ENCODE measurements at places on chromosomes 3 and 15.

GRCh38 chr15:36756707-36757106 lies 177.3 kb downstream of the CDIN1 start:
- DNase-seq = no peak

DNA sequence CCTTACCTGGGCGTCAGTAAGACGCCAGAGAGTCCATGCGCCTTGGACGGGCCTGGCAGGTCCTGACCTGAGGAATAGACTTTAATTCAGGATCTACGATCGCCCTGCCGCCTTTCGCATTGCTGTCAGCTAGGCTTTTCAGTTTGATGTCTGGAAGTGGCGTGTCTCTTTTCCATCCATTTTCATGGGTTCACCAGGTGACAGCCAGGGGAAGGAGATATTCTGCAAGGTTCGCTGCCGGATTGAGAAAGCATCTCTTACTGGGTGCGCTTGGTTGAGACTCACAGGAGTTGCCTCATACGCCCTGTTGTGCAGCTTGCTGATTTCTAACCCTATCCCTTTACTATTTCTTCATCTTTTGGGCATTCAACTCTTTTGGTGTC lies 7.4 kb downstream of the EPHA3 start:
- DNase-seq = no peak

GRCh38 chr3:110419601-110420000 lies 652.0 kb upstream of the NECTIN3 start:
- DNase-seq = no peak

DNA sequence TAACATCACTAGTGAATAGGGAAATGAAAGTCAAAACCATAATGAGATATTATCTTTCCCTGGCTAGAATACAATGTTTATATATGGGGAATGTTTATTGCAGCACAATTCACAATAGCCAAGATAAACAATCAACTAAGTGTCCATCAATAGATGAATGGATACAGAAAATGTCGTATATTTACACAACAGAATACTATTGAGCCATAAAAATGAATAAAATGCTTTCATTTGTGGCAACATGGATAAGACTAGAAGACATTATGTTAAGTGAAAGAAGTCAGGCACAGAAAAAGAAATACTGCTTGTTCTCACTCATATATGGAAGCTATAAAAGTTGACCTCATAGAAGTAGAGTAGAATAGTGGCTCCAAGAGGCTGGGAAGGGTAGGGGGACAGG lies 65.2 kb downstream of the SLC9C1 start:
- DNase-seq = no peak

GRCh38 chr15:56770173-56770572 lies 36.9 kb upstream of the ZNF280D start:
- DNase-seq = no peak

GRCh38 chr15:40354408-40355171 lies 3.4 kb upstream of the DISP2 start:
- no peak for DNase-seq

GRCh38 chr3:186152361-186152798 lies 43.5 kb upstream of the ETV5 start:
- DNase-seq = no peak

GRCh38 chr3:9147215-9147895 lies 102.1 kb downstream of the SRGAP3 start:
- no peak for DNase-seq

GRCh38 chr3:123884203-123884831 lies at the start of gene MYLK:
TSS of gene MYLK (minus strand) at chr3:123884332. CDS start at chr3:123793841, 90,491 bp downstream.
- DNase-seq = peak; percentile 15

- DNase-seq = no peak
Observed at GRCh38 chr3:123390865-123391600, 57.9 kb downstream of the ADCY5 start.

GRCh38 chr15:98718426-98719136 lies 70.2 kb downstream of the IGF1R start:
- DNase-seq = no peak

DNA sequence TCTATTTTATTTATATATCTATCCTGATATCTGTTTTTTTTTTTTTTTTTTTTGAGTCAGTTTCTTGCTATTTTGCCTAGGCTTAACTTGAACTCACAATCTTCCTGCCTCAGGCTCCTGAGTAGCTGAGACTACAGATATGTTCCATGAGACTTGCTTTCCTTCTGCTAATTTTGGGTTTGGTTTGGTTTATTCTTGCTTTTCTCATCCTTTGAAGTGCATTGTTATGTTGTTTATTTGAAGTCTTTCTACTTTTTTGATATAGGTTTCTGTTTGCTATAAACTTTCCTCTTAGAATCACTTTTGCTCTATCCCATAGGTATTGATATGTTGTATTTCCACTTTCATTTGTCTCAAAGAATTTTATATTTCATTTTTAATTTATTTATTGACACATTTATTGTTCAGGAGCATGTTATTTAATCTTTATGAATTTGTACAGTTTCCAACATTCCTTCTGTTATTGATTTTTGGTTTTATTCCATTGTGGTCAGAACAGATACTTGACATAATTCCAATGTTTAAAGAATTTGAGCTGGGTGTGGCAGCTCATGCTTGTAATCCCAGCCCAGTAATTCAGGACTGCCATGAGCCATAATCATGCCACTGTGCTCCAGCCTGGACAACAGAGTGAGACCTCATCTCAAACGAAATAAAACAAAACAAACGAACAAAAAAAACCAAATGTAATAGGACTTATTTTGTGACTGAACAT lies 62.3 kb upstream of the PLSCR4 start:
- DNase-seq = no peak

- DNase-seq = no peak
Observed at GRCh38 chr3:43468133-43468532, 153.7 kb downstream of the ANO10 start.

DNA sequence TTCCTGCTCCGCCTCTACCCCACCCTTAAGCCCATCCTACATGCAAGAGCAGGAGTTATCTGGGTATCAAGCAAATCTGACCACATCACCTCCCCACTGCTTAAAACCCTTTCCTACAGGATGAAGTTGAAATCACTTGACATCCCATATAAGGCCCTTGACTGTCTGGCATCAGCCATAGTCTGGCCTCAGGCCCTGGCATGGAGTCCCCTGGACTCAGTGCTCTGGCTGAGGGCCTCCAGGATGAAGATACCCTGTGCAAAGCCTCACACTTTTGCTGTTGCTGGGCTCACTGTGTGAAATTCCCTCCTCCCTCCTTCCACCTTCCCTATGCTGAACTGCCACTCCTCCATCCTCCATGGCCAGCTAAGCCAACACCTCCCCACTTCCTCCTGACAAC lies 65.2 kb upstream of the GLCE start:
- DNase-seq = no peak

GRCh38 chr3:128468791-128469527 lies 2.3 kb upstream of the DNAJB8 start:
- DNase-seq = no peak

- DNase-seq = no peak
Observed at GRCh38 chr3:102163039-102163817, 271.6 kb upstream of the ZPLD1 start.

GRCh38 chr3:23128655-23129054 lies 74.5 kb upstream of the UBE2E2 start:
- DNase-seq = no peak

DNA sequence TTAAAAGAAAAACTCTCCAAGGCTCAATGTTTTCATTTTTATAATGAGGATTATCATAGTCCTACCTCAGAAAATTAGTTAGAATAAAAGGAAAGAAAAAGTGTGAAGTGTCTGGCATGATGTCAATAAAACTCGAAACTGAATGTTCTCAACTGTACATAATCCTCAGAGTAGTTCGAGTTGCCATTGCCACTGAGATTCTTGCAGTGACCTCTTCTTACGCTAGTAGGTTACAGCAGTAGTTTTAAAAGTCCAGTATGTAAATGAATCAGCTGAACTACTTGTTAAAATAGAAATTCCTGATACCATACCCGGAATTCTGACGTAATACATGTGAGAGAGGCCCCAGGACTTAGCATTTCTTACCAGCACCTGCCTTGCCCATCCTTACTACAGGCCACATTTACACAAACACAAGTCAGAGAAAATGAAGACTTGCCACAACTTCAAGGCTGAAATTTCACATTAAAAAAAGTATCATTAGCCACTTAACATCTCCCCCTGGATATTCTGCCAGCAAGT lies 502.6 kb downstream of the FGF12 start:
- DNase-seq = no peak

DNA sequence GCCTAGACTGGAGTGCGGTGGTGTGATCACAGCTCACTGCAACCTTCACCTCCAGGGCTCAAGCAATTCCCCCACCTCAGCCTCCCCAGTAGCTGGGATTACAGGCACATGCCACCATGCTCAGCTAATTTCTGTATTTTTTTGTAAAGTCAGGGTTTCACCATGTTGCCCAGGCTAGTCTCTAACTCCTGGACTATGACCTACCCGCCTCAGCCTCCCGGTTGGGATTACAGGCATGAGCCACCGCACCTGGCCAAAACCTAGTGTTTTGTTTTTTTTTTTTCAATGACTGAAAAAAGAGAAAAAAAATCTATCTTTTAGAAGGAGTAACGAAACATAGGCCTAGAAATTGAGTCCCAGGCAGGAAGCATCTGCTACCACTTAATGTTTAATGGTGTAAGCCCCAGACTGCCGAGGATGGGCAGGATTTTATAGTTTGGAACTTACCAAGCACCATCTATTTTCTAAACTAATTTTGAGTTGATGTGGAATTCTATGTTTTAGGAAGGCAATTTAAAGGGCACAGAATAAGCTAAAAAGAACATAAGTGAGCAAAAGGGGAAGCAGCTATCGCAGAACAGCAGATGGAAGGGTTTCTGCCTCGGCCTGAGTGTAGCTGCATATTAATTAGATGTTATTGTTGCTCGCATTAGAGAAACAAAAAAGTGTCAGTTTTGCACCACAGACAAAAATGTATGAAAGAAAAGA lies 24.2 kb upstream of the CA12 start:
- DNase-seq = no peak

GRCh38 chr3:143331350-143331749 lies 211.8 kb downstream of the CHST2 start:
- DNase-seq = no peak

DNA sequence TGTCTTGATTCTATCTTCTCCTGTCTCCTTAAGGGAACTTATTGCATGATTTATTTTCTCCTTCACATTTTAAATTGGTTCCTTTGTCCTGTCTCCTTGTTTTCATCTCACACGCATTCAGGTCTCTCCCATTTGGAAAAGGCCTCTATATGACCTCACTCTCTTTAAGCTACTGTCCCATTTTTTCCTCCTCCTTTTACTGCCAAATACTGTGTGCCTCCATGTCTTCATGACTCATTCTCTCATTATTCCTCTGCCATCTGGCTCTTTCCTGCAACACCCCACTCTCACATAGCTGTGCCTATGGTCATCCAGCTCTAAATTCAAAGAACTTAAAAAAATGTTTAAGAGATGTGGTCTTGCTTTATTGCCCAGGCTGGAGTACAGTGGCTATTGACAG lies 48.0 kb downstream of the TYRO3 start:
- no peak for DNase-seq

GRCh38 chr3:132522353-132522752 lies 74.7 kb upstream of the ACKR4 start:
- no peak for DNase-seq

DNA sequence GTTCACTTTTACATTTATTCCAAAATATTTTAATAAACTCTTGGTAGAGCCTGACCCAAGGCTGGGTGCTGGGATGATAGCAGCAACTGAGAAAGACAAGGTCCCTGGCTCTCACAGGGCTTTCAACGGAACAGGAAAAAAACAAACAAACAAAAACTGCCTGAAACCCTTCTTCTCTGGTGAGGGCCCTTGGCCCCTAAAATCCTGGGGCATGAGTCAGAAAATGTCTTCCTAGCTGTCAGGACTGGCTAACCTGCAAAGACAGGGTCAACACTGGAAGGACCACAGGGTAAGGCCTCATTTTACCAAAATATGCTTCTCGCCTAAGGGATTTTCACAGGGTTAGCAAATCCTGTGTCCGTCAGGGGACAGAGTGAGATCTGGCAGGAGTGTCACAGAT lies 45.7 kb upstream of the WNT5A start:
- no peak for DNase-seq

GRCh38 chr15:31235311-31236183 lies 91.1 kb upstream of the KLF13 start:
- DNase-seq = no peak

GRCh38 chr3:56787258-56787775 lies 14.4 kb downstream of the ARHGEF3 start:
- no peak for DNase-seq

- DNase-seq = no peak
Observed at GRCh38 chr3:77571971-77572715, 532.2 kb downstream of the ROBO2 start.

DNA sequence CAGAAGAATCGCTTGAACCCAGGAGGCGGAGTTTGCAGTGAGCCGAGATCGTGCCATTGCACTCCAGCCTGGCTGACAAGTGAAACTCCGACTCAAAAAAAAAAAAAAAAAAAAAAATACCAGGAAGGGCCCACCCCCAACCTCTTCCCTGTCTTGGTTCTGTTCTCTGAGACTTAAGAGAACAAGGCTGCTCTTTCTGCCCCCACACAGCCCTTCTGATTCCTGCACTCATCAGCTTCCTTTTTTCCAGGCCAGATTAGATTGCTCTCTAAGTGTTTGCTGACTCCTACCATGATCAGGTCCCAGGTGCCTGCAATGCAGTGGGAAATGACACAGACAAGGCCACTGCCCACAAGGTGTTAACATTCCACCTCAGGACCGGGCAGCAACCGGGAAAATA lies 13.0 kb downstream of the TMEM44 start:
- no peak for DNase-seq

DNA sequence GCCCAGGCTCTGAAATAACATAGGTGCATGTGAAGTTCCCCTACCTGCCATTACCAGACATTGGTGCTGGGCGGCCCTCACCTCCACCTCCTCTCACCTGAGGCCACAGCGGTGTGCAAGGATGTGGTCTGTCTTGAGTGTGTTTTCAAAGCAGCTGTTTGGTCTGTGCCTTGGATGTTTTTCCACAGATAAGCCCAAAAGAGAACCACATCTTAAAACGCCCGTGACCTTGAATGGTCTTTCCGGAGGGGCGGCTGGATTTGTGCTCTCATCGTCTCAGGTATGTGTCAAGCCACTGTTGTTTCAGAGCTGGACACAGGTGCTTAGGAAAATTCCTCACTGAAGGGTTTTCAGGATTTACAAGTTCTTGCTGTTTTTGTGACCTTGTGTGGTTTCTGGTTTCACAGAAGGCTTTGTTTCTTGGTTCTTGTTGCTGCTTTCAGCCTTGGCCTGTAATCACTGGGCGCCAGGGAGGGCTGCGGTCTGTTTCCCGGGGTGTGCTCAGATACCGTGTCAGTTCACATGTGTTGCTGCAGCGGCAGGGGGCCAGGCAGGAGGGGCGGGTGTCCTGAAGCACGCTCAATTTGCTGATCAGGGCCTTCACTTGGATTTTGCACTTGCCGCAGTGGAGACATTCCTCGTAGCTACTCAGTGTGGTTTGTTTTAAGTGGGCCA lies 128.4 kb downstream of the IGF1R start:
- no peak for DNase-seq

GRCh38 chr3:32146746-32147211 lies 40.4 kb downstream of the GPD1L start:
- DNase-seq = no peak

All from activated naive CD4-positive, alpha-beta T cell treated with Interleukin-2 at 50 U/mL for 16 hours (primary cell).